ENCODE measurements at places on chromosomes 1 and 21.

DNA sequence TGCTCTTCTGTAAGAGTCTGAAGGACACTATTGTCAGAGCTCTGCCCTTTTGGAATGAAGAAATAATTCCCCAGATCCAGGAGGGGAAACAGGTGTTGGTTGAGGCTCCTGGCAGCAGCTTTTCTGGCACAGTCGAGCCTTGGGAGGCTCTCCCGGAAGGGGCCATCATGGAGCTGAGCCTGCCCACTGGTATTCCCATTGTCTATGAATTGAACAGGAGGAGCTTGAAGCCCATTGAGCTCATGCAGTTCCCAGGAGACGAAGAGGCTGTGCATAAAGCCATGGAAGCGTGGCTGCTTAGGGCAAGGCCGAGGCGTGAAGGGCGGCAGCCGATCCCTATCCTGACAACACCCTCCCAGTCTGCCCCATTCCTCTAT lies 26.6 kb downstream of the UBE4B start:
- DNase-seq: no peak

- no peak for DNase-seq
Observed at GRCh38 chr1:157097692-157098091, 1.9 kb downstream of the ETV3L start.

DNA sequence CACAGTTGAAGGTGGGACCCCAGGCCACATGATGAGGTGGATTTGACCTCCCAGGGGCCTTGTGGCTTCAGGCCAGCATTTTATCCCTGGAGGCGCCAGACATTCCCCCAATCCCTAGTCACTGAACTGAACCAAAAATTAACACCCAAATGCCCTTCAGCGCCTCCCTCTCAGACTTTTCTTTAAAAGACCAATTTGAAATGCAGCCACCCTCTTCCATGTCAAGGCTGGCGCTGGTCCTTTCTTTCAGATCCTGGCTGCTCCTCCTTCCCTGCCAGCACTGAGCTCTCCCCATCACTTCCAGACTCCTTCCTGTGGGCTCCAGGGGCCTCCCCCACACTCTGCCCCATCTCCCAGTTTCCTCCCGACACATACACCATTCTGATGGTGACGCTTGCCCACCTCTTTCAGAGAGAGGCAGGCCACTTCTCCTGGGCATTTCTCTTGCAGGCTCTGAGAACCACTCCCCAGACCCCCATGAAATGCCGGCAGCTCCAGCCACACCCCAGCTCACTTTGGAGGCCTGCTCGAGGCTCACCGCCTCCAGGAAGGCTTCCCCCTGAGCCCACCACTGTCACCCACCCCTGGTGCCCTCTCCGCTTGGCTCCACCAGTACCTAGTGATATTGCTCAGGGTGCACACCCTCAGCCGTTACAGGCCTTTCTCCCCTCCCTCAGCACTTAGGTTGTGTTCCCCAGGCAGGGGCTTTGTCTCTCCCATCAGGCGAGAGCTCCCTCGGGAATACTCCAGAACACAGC lies 27.0 kb downstream of the NAV1 start:
- no peak for DNase-seq

DNA sequence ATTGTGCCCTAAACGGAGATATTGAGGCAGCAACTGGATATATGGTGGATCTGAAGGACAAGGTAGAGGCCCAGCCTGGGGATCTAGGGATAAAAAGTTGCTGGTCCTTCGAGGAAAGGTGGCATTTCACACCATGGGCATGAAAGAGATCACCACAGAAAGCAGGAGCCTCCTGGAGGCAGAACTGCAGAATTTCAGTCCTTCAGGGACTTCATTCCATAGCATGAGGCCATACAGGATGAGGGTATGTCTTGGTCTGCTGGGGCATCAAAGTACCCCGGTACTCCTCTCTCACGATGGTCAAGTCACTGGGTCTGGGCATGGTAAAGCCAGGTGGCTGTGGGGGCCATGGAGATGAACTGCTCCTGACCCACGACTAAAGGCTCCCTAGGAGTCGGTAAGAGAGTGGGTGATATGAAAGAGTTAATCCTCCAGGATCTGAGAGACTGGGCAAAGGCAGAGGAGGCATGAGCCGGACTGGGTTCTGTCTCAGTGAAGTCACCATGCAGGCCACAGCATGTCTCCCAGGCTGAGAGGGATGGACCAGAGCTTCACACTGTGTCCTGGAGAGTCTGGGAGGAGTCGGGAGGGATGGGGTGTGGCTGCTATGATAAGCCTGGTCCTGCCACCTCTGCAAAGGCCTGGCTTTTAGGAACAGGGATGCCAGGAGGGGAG lies 5.8 kb upstream of the SPRR5 start:
- DNase-seq: no peak

- DNase-seq: no peak
Observed at GRCh38 chr1:166353213-166353612, 186.4 kb upstream of the FAM78B start.

- no peak for DNase-seq
Observed at GRCh38 chr1:218257971-218258370, 27.1 kb upstream of the RRP15 start.

DNA sequence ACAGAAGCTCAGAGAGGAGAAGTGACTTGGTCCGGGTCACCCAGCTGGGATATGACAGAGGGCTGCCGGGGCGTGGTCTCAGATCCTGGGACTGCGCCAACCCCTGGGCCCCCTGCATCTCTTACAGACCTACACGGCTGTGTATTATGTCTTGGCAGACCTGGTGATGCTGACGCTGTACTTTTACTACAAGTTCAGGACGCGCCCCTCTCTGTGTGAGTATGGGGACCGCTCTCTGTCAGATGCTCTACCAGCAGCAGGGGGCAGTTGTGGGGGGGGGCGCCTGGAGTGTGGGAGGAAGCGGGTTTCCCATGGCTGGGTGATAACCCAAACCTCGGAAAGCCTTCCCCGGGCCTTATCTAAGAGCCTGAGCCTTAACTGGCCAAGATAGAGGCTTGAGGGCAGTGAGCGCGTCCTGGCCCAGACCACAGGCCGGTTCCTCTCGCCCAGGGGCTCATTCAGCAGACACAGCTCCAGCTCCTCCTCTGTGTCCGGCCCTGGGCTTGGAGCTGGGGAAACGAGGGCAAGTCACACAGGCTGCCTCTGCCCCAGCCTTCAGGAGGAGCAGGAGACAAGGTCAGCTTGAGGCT lies 13.3 kb downstream of the SLC66A1 start:
- DNase-seq: no peak

Data from AG20443 (cell line).